Stimulated activated CD4-positive, alpha-beta T cell treated with anti-CD3 and anti-CD28 coated beads, Interleukin-15, amount 100 ng/mL, for 48 hours (primary cell): ENCODE measurements at places on chromosomes 13 and 19.

DNA sequence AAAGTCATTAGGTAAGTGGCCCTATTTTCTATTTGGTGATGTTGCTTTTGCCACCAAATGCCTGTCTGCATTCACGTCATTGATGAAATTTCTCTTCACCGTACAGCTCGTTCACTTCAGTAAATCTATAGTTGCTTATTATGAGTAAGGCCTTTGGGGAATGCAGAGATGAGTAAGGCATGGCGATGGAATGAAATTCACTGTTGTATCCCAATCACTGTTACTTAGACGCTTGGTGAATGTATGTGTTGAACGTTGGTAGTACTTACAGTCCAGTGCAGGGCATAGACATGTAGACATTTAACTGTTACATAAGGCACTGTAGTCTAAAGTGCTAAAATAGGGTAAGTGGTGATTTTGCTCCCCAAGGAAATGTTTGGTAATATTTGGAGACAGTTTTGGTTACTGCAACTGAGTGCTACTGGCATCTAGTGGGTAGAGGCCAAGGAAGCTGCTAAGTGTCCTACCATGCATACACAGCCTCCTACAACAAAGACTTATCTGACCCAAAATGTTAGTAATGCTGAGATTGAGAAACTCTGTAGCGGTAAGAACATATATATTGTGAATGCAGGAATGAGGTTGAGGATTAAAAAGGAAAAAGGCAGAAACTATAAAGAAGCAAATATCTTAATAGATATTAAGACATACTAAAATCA lies 5.8 kb downstream of the AKAP11 start:
- no peak for DNase-seq

- peak; percentile 55 for DNase-seq
Observed at GRCh38 chr19:38736036-38736412, 8.2 kb downstream of the CAPN12 start.

GRCh38 chr19:41541990-41542584 lies 33.9 kb upstream of the CEACAM21 start:
- DNase-seq: peak; percentile 68

DNA sequence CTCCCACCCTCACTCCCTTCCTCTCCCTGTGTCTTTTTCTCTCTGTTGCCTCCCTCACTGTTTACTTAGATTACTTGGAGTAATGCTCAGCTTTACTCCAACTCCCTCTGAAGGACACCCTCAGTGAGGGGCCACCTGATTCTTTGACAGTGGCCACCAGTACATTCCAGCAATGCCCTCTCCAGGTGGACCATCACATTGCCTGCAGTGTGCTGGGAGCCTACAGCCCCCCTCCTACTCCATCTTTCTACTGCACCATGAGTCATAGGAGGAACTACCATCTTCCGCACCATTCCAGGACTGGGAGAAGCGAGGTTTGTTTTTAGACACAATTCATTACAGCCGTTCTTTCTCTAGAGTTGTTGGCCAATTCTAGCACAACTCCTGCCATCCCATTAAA lies 96.6 kb upstream of the POSTN start:
- DNase-seq: no peak

- DNase-seq: no peak
Observed at GRCh38 chr19:33948651-33949335, 152.1 kb downstream of the KCTD15 start.

GRCh38 chr19:38044267-38045111 lies 137.5 kb downstream of the SIPA1L3 start:
- DNase-seq: no peak

DNA sequence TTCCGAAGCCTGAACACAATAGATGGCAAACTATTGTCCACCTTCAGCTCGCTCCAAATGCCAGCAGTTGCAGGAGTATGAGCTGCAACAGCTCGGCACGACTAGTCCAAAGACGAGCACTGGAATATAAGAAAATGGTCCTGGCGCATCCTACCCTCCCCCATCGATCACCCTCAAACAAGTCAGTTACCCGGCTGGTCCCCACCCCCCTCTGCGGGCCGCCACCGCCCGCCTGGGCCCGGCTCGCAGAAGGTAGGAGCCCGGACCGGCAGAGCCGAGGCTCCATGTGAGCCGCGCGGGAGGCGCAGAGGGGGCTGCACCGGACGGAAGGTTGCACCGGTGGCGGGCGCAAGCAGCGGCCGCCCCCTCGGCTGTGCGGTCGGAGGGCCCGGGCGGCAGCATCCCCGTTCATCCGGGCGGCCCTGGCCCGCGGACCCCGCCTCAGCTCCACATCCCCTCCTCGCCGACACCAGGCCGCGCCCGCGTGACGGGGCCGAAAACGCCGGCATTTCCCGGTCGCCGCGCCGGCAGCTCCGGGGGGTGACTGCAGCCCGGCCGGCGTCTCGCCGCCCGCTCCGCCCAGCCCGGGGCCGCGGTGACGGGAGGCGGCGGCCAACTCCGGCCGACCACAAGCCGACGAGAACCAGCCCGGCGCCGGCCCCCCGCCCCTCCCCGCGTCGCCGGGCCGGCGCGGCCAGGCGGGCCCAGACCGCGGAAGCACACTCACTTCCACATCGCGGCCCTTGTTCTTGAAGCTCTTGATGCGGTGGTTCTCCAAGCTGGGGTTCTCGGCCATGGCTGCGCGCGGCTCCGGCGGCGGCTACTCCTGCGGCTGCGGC lies 552 bp downstream of the KPNA3 start:
- DNase-seq: no peak

- no peak for DNase-seq
Observed at GRCh38 chr19:4181053-4181508, 1.3 kb downstream of the SIRT6 start.

DNA sequence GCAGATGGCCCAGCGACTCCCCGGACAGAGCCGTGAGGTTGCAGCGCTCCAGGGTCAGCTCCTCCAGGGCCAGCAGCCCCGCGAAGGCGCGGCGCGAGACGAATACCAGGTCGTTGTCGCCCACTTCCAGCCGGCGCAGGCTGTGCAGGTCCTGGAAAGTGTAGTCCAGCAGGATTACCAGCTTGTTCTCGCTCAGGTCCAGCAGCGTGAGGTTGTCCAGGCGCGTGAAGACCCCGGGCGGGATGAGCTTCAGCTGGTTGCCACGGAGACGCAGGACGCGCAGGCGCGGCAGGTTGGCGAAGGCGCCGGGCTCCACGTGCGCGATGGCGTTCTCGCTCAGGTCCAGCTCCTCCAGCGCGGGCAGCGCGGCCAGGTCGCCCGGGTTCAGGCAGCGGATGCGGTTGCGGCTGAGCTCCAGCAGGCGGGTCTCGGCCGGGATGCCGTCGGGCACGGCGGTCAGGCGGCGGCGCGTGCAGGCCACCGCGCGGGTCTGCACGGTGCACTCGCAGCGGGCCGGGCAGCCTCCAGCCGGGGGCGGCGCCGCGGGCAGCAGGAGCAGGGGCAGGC lies 9.3 kb upstream of the PEAK3 start:
- no peak for DNase-seq

DNA sequence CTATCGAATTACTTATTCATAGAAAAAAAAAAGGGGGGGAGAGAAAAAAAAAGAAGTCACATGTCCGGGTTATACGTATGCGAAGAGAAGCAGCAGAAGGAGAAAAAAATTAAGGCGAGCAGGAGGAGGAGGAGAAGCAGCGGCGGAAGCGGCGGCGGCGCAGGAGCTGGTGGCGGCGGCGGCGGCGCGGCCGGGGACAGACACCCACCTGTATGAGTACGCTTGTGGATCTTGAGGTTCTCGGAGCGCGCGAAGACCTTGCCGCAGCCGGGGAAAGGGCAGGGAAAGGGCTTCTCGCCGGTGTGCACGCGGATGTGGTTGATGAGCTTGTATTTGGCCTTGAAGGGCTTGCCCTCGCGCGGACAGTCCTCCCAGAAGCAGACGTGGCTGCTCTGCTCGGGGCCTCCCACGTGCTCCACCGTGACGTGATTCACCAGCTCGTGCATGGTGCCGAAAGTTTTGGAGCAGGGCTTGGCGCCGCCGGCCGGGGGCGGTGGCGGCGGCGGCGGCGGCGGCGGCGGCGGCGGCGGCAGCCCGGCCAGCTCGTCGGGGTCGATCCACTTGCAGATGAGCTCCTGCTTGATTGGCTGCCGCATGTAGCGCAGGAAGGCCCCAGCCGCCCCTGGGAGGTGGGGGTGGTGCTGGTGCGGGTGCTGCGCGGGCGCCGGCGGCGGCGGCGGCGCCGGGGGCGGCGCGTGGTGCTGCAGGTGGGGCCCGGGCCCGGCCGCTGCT lies 1.5 kb downstream of the ZIC5 start:
- DNase-seq: no peak

DNA sequence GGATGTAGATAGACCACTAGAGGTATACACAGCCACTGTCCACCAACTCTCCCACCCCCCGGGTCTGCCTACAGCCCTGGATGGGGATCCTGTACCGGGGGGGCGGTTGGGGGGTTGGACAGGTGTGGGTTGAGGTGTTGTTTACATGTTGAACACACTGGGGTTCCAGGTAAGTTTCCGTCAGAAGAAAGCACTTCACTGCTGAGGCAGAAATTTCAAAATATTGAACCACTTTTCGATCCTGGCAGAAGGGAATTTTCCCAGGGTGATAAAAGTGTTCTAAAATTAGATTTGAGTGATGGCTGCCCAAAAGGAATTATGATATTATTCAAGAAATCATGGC lies 6.6 kb upstream of the CEACAM16 start:
- DNase-seq: no peak

DNA sequence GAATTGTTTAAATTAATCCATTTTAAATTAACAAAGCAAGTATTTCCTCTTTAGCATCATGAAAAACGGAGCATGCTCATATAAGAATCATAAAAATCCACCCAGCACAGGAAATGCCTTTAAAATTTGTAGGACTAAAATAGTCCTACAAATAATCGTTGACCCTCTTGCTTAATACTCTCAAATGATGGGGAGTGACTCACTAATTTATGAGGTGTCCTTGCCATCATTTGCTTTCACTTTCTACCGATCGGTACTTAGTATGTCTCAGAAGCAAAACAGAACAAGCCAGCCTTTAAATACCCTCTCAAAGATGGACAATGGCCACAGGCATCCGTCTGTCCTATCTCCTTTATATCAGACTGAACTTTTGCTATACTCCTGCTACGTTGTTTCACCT lies 97.2 kb downstream of the SUCLA2 start:
- no peak for DNase-seq
